ENCODE measurements at places on chromosomes 7 and 10. TPM values are rescaled to one million over a fixed set of nuclear protein-coding genes. Genes with fewer than 3 reads are reported as not detected.

DNA sequence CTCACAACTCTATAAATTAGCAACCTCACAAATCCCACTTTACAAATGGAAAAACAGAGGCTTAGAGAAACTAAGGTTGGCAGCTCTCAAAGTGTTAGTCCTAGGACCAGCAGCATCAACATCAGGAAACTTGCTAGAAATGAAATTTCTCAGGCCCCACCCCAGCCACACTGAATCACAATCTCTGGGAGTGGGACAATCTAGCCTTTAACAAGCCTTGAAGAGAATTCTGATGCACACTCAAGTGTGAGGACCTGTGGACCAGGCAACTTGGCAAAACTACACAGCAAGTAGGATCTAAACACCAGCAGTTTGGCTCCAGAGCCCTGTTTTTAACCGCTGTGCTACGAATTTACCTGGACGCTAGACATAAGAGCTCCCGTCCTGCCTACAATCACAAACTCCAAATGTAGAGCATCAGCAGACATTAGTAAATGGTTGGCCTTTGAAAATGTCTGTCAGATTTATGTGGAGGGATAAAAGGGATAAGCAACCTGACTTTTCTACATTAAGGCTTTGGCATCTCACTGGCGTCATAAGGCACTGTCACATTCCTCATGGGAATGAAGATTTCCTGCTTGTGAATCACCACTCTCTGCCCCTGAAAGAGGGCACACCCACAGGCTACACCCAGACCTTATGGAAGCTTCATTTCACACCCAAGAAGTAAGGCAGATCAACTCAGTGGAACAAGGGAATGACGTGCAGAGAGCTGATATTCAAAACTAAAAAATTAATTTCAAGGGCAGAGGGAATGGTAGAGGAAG, 34.5 kb downstream of the PPP1R3C start:
- DNase-seq = peak; percentile 92

DNA sequence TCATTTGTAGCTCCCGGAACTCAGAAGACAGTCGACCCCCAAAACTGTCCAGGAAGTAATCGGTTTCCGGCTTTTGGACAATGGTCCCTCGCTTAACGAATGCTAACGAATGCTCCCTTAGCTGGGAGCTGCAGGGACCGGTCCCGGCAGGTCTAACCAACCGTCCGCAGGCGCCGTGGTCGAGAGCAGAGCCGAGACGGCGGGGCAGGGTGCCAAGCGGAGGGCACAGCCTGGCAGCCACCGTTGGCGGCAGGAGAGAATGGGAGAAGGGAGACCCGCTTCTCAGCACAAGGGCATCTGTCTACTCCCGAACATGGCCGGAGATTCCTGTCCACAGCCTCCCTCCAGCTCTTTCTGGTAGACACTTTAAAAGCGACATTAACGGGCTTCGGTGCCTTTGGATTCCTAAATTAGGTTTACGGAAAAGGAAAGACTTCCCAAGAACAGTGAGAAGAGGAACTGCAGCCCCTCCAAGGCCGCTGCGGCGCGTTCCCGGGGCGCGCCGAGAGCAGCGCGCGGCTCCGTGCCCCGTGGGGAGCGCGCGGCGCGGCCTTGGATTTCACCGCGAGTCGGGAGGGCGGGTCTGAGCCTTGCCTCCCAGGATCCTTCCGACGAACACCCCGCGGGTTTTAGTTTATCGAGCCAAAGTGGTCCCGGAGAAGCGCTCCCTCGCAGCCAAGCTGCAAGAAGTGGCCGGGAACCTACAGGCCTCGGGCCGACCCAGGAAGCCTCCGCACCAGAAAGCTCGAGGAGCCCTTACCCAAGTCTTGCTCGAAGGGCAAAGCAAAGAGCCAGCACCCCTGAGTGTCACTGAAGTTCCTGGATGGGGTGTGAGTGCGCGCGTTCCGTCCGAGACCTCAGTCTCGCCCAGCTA, 3.6 kb upstream of the TBX20 start:
- no peak for DNase-seq

DNA sequence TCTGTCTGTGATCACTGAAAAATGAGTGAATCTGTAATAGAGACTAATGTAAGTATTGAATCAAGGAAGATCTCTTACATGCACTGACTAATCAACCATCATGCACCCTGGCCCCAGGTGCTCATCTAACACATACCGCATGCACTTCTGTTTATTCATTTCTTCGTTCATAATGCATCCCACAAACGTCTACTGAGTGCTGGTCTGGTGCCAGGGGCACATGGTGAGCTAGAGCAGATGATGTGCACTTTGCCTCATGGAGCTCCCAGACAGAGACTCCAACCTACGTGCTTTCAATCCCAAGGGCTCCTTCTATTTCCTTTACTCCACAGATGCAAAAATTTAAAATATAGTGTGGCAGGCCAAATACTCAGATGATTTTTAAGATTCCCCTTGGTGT, 10.7 kb downstream of the C10orf90 start:
- no peak for DNase-seq

GRCh38 chr7:5420067-5420880, 3.4 kb downstream of the TNRC18 start:
- DNase-seq = no peak

GRCh38 chr7:151494298-151495284, 25.1 kb downstream of the RHEB start:
- no peak for DNase-seq

DNA sequence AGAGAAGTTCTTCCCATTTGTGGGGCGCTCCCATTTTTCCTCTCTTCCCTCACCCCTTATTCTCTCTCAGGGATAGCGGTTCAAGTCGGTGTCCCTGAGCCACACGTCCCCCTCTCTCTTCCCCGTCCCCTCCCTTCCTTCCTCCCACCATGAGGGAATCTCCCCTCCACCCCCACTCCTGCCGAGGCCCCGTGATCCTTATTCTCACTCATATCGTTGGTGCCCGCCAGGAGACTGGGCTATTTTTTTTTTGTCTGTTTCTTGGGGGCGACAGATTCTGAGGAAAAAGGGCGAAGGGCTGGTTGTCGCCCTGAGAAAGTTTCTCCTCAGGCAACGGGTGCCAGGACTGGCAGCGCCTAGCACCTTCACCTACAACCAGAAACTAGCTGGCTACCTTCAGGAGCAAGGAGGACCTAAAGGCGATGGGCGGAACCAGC, 723 bp downstream of the ZCWPW1 start:
- no peak for DNase-seq

Gene CUZD1
- total RNA-seq = 0.79 TPM

Gene EFCAB10
- total RNA-seq = 0.51 TPM

Gene TMEM254
- 7.1 TPM for total RNA-seq

Gene SMKR1
- total RNA-seq = 1.3 TPM

Measured in bronchial epithelial cell (primary cell).